ENCODE measurements at places on chromosomes 13 and 19. TPM values are rescaled to one million over a fixed set of nuclear protein-coding genes. Genes with fewer than 3 reads are reported as not detected.

DNA sequence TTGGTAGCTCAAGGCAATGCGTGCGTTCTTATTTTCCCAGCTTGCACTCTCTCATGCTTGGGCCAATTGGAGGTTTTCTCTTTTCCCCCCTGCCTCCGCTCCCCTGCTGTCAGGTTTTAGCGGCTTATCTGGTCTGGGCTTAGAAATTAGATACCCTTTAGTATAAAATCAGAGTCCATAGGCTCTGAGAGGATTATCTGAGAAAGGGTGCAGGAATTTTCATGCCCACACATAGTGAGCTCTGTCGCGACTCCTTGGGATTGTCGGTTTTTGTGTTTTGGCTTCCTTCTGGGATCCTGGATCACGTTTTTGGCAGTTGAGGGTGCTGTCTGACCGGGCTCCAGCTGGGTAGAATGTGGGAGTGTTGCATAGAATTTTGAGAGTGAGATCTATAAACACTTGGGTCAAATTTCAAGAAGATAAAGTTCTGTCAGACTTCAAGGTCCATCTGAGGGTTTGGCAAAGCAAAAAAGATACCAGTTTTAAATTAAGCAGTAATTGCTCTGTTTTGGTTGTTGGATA, 12.4 kb downstream of the CHAF1A start:
- peaks cover 17% of the 10 kb centered on the region for H3K4me1 ChIP-seq
- H3K4me3 ChIP-seq: peak overlapping the region; percentile 47
- peaks cover 8% of the 10 kb centered on the region for H3K36me3 ChIP-seq
- no peak for DNase-seq
- H3K27ac ChIP-seq: peak overlapping the region; percentile 81
- no peaks in the 10 kb centered on the region for H3K27me3 ChIP-seq

GRCh38 chr19:14450168-14450874, 17.2 kb downstream of the PKN1 start:
- no peaks in the 10 kb centered on the region for H3K27me3 ChIP-seq
- no peak for DNase-seq
- no peak overlapping the region for H3K27ac ChIP-seq
- H3K36me3 ChIP-seq: peaks cover 38% of the 10 kb centered on the region

GRCh38 chr19:40411958-40412499, 1.1 kb downstream of the PRX start:
- peaks cover 10% of the 10 kb centered on the region for H3K4me1 ChIP-seq
- no peak overlapping the region for H3K27ac ChIP-seq
- DNase-seq: no peak

- no peak overlapping the region for H3K27ac ChIP-seq
- H3K27me3 ChIP-seq: peaks cover 30% of the 10 kb centered on the region
- no peaks in the 10 kb centered on the region for H3K4me1 ChIP-seq
- H3K4me3 ChIP-seq: no peak overlapping the region
- no peaks in the 10 kb centered on the region for H3K36me3 ChIP-seq
- no peak for DNase-seq
Measured at GRCh38 chr19:18804643-18805042, 13.5 kb upstream of the COMP start.

DNA sequence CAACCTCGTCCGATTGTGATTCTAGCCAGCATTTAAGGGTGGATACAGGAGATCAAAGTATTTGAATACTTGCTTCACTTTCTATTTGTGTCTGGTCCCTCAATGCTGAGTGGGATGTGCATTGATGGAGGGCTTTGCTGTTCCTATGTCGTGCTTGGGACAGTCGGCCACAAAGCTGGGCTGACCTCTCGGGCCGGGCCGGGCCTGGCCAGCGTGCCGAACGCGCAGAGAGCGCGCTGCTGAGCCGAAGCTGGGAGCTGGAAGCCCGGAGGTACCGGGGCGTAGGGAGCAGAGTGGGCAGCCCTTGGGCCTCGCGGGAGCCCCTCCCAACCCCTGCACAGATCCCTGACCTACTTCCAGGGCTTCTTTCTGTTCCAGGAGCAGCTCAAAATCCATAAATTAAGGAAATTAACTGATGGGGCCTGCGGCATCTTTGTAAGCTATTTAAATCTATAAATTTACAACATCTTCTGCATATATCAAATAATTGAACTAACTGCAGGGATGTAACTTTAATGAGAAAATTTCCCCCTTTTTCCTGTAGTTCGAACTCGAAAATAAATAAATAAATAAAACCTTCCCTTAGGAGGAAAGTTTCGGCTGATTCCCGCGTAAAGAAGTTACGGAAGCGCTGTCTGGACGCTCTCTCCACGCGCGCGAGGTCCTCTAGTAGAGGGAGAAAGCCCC, 1.8 kb upstream of the KCTD15 start:
- peaks cover 21% of the 10 kb centered on the region for H3K4me1 ChIP-seq
- DNase-seq: no peak
- H3K36me3 ChIP-seq: no peaks in the 10 kb centered on the region
- H3K4me3 ChIP-seq: peak overlapping the region; percentile 75
- peaks cover 10% of the 10 kb centered on the region for H3K27me3 ChIP-seq

GRCh38 chr13:29165216-29165615, 345.1 kb downstream of the MTUS2 start:
- no peak overlapping the region for H3K27ac ChIP-seq
- no peak overlapping the region for H3K4me3 ChIP-seq

- H3K27ac ChIP-seq: no peak overlapping the region
- peaks cover 1% of the 10 kb centered on the region for H3K36me3 ChIP-seq
- no peaks in the 10 kb centered on the region for H3K27me3 ChIP-seq
- DNase-seq: no peak
- H3K4me1 ChIP-seq: peaks cover 11% of the 10 kb centered on the region
Measured at GRCh38 chr13:75864718-75865117, 228.6 kb downstream of the LMO7 start.

- DNase-seq: no peak
- H3K4me1 ChIP-seq: peaks cover 7% of the 10 kb centered on the region
- no peaks in the 10 kb centered on the region for H3K27me3 ChIP-seq
- H3K27ac ChIP-seq: no peak overlapping the region
- no peaks in the 10 kb centered on the region for H3K36me3 ChIP-seq
- H3K4me3 ChIP-seq: no peak overlapping the region
Measured at GRCh38 chr19:19606021-19606420, 12.5 kb downstream of the PBX4 start.

- no peak overlapping the region for H3K27ac ChIP-seq
- H3K4me3 ChIP-seq: no peak overlapping the region
- H3K4me1 ChIP-seq: no peaks in the 10 kb centered on the region
- H3K36me3 ChIP-seq: no peaks in the 10 kb centered on the region
Measured at GRCh38 chr13:41098761-41099160, 33.8 kb downstream of the KBTBD6 start.

GRCh38 chr13:42656958-42657357, 83.0 kb downstream of the TNFSF11 start:
- H3K36me3 ChIP-seq: no peaks in the 10 kb centered on the region
- DNase-seq: no peak
- H3K27me3 ChIP-seq: peaks cover 5% of the 10 kb centered on the region
- no peak overlapping the region for H3K27ac ChIP-seq

DNA sequence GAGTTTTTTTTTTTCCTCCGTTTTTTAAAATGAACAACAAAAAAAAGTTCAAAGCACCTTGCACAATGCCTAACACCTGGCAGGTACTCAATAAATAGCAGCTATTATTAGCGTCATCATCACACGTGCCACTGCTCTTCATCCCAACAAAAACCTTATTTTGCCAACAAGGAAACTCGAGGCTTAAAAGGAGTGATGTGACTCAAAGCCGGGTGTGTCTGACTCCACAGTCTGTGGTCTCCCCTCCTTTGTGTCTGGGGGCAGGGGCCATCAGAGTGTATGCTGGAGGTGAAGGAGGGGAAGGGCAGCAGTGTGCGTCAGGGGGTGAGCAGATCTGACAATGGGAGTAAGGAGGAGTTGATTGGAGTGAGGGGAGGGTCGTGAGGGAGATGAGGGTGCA, 34.1 kb upstream of the POU2F2 start:
- DNase-seq: no peak
- H3K27ac ChIP-seq: no peak overlapping the region
- peaks cover 88% of the 10 kb centered on the region for H3K27me3 ChIP-seq
- H3K36me3 ChIP-seq: no peaks in the 10 kb centered on the region

GRCh38 chr19:10911579-10912363, 16.7 kb downstream of the YIPF2 start:
- DNase-seq: no peak
- H3K27me3 ChIP-seq: no peaks in the 10 kb centered on the region
- H3K27ac ChIP-seq: no peak overlapping the region
- no peaks in the 10 kb centered on the region for H3K4me1 ChIP-seq

DNA sequence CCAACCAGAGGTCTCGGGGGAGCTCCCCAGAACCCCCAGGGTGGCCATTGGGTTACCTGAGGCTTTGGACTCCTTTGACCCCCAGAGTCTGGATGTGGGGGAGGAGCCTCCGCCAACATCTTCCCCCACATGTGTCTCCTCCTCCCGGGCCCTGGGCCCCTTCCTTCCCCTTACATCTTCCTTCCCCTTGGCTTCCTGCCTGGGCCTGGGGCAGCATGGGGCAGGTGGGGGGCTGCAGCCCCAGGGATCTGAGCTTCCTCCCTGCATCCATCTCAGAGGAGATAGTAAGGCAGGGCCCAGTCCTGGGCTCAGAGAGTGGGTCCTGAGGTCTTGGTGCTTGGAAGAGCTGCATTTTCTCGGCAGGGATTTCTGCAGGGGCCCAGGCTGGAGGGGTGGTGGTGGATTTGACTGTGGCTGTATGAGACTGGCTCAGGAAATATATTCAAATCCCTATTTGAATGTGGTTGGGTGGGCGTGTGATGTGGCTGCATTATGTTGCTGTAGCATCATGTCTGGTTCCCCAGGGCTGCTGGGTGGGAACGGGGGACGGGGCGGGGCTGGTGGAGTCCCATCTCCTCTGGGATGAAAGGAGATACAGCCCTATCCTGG, 919 bp downstream of the VAV1 start:
- H3K36me3 ChIP-seq: no peaks in the 10 kb centered on the region
- H3K4me3 ChIP-seq: no peak overlapping the region
- no peak for DNase-seq
- H3K27ac ChIP-seq: no peak overlapping the region
- peaks cover 2% of the 10 kb centered on the region for H3K27me3 ChIP-seq
- H3K4me1 ChIP-seq: no peaks in the 10 kb centered on the region

- H3K4me1 ChIP-seq: peaks cover 53% of the 10 kb centered on the region
- no peaks in the 10 kb centered on the region for H3K36me3 ChIP-seq
- H3K27ac ChIP-seq: no peak overlapping the region
- DNase-seq: no peak
- H3K4me3 ChIP-seq: no peak overlapping the region
- peaks cover 19% of the 10 kb centered on the region for H3K27me3 ChIP-seq
Measured at GRCh38 chr13:44389060-44389666, 15.5 kb downstream of the SERP2 start.

- no peak overlapping the region for H3K4me3 ChIP-seq
- peak overlapping the region; percentile 75 for H3K27ac ChIP-seq
- H3K27me3 ChIP-seq: no peaks in the 10 kb centered on the region
- peaks cover 12% of the 10 kb centered on the region for H3K4me1 ChIP-seq
- no peak for DNase-seq
Measured at GRCh38 chr19:11096210-11096841, 7.1 kb downstream of the LDLR start.

DNA sequence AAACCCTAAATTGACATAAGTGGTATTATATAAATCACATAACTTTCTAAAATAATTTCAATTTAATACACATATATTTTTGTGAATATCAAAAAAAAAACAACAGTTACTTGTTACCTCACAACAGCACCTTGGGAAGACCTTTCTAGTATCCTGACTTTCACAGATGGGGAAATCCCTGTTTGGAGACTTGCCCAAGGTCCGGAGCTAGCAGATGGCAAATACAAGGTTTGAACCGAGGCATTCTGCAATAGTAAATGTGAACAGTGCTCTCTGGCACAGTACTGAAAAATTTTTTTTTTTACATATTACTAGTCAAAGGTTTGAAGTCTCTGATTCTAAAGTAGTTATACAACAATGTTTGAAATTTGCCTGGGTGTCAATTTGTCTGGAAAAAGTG, 104.5 kb downstream of the SUCLA2 start:
- H3K4me3 ChIP-seq: no peak overlapping the region
- peaks cover 10% of the 10 kb centered on the region for H3K36me3 ChIP-seq
- DNase-seq: no peak

- H3K27ac ChIP-seq: no peak overlapping the region
- H3K4me1 ChIP-seq: peaks cover 1% of the 10 kb centered on the region
- no peaks in the 10 kb centered on the region for H3K27me3 ChIP-seq
- DNase-seq: no peak
- no peak overlapping the region for H3K4me3 ChIP-seq
Measured at GRCh38 chr13:92681239-92681638, 545.4 kb upstream of the GPC6 start.

Gene SPART
- 90.7 TPM for total RNA-seq

Gene ATP7B
- total RNA-seq: 133 TPM

Gene MAB21L1
- 0.58 TPM for total RNA-seq

Gene SIGLEC5
- not detected for total RNA-seq

Gene SULT2A1
- total RNA-seq: not detected

Gene CABP5
- not detected for total RNA-seq

Gene KLF1
- not detected for total RNA-seq

Gene AMH
- 50.1 TPM for total RNA-seq
